ENCODE measurements at places on chromosomes 7 and 10.

DNA sequence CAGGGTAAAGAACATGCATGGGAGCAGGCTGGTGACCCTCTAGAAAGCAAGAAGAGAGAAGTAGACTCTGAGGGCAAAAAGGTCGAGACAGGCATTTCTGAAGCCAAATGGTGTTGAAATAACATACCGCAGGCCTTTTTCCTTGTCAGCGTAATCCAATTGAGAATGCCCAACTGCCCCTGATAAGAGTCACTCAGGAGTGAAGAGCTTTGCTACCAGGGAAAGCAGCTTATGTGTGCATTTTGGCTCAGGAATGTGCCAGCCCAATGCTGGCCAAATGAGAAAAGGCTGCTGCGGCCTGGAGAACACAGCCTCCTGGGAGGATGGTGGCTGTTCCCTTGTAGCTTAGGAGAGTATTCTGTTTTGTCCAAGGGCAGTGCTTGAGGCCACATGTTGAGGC lies 61.4 kb upstream of the NFKB2 start:
- DNase-seq: no peak

GRCh38 chr10:71970869-71971268 lies 6.7 kb downstream of the CHST3 start:
- no peak for DNase-seq

DNA sequence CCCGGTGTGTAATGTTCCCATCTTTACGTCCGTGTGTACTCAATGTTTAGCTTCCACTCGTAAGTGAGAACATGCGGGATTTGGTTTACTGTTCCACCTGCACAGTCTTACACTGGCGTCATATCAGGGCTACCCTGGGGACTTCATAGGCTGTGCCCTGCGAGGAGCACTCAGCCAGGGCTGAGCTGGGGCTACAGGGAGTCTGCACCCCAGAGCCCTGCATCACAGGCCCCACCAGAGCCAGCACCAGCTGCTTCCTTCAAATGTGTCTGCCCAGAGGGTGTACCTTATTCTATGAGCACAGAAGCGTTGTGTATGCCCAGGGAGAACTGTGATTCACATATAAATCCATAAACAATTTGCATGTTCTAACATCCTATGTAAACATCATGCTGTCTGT lies 277.1 kb downstream of the TCERG1L start:
- DNase-seq: no peak

DNA sequence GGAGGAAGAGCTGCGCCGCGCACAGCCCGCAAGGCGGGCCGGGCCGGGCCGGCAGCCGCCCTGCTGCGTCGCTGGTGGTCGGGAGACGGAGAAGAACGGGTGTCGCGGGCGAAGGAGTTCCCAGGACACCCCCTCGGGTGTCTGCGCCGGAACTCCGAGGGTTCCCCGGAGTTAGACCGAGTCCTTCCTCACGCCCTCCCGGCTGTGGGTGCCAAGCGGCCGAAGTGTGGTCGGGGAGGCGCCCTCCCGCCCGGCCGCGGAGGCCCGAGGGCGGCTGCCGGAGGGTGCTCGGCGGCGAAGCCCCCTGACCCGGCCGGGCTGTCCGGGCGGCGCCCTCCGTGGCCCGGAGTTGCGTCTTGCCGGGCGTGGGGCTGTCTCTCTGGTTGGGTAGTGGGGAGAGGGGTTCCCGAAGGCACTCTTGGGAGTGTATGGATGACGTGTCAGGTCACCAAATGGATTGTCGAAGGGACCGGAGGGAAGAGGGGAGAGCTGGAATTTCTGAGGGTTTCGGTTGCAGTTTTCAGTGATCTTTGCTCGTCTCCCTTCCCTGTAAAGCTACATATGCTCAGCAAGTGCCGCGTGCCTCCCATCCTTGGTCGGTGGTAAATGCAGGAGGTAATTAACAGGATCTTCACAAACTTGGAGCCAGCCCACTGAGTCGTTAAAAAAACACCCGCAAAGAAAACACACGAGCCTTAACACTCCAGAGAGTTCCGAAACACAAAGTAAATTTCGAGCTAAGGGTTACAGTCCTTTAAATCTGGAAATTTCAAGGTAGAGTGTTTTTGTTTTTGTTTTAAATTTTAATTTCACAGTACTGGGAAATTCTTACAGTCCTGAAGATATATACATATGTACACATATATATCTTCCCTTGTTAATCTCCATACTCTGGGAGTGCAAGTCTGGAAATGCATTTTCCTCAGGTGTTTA lies 871 bp downstream of the ST7 start:
- peak; percentile 77 for DNase-seq

DNA sequence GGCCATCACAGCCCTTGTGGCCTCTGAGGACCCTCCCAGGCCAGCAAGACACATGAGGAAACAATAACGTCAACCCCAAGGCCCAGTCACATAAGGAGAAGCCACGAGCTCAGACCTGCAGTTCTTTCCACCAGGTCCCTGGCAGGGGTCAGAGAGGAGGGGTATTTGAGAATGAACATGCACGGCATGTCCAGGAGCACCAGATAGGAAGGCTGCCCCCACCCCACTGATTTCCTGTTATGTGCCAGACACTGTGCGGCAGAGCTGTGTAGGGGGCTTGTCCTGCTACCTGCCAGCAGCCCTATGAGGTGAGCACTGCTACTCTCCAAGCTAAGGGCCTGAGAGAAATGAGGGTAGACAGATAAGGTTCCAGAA lies 40.7 kb upstream of the ZMIZ1 start:
- no peak for DNase-seq

DNA sequence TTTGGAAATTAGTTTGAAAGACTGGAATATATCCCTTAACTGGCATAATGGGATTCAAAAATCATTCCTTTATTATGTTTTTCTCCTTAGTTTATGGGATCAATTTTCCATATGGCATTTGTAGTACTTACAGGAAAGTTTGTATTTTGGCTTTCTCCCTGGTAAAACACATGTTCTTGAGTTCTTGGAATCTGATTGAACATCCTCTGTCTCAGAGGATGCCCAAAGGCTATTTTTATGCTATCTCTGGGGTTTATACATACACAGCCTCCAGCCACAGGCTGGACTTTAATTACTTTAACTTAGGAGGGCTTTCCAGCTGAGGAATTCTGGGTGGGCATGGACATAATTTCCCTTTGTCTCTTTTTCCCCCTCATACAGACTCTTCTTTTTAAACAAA lies 236.4 kb downstream of the HGF start:
- DNase-seq: no peak

DNA sequence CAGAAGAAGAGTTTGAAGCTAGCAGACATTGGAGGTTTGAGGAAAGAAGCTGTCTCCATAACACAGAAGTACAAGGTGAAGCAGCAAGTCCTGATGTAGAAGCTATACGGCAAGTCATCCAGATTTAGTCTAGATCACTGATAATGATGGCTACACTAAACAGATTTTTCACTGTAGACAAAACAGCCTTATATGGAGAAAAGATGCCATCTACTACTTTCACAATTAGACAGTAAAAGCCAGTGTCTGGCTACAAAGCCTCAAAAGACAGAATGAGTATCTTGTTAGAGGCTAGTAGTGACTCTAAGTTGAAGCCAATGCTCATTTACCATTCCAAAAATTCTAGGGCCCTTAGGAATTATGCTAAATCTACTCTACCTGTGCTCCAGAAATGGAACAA lies 85.1 kb downstream of the SNX13 start:
- no peak for DNase-seq

- DNase-seq: no peak
Measured at GRCh38 chr7:123210986-123211385, 11.2 kb upstream of the SLC13A1 start.

DNA sequence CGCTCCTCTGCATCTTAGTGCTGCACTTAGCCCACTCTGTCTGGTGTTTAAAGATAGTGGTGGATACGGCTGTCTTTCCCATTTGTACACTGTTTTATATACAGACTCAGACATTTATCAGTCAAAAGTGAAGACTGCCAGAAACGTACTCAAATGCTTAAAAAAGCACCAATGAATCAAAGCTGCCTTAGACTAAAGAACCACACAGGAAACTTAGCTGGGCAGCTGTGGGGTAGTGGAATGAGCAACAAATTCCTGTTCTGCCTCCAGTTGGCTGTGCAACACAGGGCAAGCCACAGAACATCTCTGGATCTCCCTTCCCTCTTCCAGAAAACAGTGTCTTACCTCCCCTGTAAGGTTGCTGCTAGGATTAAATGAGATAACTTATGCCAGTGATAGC lies 76.0 kb downstream of the ATXN7L1 start:
- DNase-seq: peak; percentile 62

DNA sequence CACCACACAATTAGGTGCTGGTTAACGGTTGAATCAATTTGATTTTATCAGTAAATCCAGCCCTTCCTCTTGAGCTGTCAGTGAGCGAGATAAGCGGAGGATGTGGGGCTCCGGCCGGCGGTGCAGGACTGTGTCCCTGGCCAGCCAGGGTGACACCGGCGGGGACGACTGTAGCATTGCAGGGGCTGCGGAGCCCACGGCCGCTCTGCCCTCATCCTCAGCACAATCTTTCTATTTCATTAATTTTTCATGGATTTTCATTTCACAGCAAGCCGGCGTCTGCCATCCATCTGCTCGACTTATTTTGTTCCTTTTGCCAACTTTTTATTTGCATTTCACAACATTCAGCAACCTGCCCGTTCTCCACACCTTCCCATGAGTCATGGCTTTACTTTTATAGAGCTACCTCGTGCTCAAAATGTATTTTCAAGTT lies 4.7 kb downstream of the ADARB2 start:
- DNase-seq: no peak

- DNase-seq: no peak
Measured at GRCh38 chr7:122307228-122307621, 2.7 kb upstream of the FEZF1 start.

- DNase-seq: peak; percentile 61
Measured at GRCh38 chr7:14806891-14807290, 95.7 kb downstream of the DGKB start.

GRCh38 chr7:73312831-73313520 lies 4.3 kb upstream of the NSUN5 start:
- no peak for DNase-seq

- DNase-seq: no peak
Measured at GRCh38 chr7:80517282-80517747, 5.5 kb upstream of the GNAT3 start.

- no peak for DNase-seq
Measured at GRCh38 chr7:139771001-139771956, 6.5 kb downstream of the HIPK2 start.

DNA sequence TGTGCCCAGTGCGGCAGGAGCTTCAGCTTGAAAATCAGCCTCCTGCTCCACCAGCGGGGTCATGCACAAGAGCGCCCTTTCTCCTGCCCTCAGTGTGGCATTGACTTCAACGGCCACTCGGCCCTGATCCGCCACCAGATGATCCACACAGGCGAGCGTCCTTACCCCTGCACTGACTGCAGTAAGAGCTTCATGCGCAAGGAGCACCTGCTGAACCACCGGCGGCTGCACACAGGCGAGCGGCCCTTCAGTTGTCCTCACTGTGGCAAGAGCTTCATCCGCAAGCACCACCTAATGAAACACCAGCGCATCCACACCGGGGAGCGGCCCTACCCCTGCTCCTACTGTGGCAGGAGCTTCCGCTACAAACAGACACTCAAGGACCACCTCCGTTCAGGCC lies 16.1 kb upstream of the ZNF282 start:
- DNase-seq: no peak

All from GM03348 (cell line).